Neuronal stem cell (in vitro differentiated cells): ENCODE measurements at places on chromosomes 11 and 22.

DNA sequence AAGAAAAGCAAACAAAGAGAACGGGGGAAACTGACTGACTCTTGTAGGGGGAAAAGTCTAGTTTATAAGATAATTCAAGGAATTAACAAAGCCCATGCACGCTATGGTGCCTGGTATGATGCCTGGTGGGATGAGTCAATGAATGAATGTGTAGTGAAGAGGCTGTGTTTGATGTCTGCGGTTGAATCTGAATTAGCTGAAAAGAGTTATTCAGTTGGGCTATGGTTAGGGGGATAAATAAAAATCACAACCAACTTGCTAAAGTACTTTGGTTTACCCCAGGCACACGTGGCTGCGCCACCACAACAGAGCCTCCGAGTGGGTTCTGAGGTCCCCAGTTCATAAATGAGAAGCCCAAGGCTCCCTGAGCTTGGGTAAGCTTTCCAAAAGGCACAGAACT, 369.3 kb upstream of the SYN3 start:
- DNase-seq = no peak

GRCh38 chr22:48864748-48865147, 962.9 kb downstream of the BRD1 start:
- no peak for DNase-seq

DNA sequence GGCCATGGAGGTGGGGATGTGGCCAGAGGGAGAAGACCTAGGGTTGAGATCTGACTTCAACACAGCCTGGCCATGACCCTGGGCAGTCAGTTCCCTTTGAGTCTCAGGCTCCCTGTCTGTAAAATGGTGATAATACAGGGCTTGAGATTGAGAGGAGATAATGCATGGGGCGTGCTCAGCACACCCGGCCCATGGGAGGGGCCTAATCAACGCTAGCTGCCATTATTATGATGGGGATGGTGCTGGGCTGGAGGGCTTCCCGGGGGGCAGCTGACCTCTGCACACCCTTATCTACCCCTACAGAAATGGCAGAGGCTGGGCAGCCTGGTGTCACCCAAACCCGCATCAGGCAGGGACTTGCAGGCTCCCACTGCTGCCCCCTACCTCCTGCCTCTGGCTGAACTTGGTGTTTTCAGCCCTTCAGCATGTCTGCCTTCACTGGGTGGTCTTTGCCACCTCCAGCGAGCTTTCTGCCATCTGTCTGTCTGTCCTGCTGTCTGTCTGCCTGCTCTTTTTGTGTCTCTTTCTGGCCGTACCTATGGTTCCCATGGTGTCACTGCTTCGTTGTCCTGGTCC, 84.5 kb downstream of the CACNA1I start:
- no peak for DNase-seq

GRCh38 chr22:33844273-33844672, 76.0 kb downstream of the LARGE1 start:
- DNase-seq = no peak

- DNase-seq = no peak
These were observed 89.5 kb upstream of the ISX start for GRCh38 chr22:34976474-34976873.

GRCh38 chr22:42560381-42560780, 6.6 kb downstream of the SERHL2 start:
- no peak for DNase-seq

DNA sequence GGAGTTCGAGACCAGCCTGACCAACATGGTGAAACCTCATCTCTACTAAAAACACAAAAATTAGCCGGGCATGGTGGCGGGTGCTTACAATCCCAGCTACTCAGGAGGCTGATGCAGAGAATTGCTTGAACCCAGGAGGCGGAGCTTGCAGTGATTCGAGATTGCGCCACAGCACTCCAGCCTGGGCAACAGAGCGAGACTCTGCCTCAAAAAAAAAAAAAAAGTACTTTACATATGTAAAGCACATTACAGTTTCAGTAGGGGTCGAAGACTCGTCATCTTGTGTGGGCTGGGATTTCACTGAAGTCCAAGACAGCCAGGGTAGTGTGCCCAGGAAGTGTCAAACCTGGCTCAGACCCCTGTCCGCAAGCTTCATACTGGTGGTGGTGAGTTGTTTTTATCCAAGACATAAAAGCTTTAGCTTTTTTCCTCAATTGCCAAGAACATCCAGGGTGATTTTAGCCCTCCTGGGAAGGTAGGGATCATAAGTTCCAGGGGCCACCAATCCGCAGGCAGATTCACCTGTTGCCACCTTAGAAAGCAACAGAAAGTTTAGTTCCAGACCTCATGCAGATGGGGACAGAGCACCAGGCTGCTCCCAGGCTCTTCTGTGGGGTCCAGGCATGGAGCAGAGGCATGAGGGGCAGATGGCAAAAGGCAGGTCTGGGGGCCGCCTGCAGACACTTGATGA, 21.6 kb upstream of the ADORA2A start:
- DNase-seq = no peak

GRCh38 chr11:132779497-132779896, 752.8 kb downstream of the OPCML start:
- DNase-seq = no peak

DNA sequence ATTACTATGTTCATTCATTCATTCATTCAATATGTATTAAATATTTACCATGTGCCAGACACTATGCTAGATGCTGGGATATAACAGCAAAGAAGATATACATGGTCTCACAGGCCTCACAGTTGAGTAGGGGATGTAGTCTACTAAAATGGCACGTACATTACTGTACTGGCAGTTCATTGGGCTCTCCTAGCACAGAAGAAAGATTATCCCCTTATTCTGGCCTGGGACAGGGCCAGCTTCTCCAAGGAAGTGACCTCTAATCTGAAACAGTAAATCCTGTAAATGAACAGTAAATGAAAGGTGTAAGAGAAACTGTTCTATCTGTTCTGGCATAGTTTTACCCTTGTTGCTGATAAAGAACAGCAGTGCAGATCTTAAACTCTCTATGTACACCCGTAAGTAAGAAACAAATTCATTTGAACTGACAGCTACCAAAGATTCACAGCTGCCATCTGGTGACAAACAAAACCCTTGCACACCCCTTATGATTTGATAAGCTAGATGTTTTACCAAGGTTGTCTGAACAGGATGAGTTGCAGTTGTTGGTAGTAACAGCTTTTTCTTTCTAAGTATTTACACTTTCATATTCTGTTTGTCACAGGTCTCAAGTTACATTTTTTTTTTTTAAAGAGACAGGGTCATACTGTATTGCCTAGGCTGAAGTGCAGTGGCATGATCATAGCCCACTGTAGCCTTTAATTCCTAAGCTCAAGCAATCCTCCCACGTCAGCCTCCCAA, 263.1 kb downstream of the TMEM135 start:
- DNase-seq = no peak

- no peak for DNase-seq
These were observed 71.9 kb downstream of the NFAM1 start for GRCh38 chr22:42360348-42360747.

DNA sequence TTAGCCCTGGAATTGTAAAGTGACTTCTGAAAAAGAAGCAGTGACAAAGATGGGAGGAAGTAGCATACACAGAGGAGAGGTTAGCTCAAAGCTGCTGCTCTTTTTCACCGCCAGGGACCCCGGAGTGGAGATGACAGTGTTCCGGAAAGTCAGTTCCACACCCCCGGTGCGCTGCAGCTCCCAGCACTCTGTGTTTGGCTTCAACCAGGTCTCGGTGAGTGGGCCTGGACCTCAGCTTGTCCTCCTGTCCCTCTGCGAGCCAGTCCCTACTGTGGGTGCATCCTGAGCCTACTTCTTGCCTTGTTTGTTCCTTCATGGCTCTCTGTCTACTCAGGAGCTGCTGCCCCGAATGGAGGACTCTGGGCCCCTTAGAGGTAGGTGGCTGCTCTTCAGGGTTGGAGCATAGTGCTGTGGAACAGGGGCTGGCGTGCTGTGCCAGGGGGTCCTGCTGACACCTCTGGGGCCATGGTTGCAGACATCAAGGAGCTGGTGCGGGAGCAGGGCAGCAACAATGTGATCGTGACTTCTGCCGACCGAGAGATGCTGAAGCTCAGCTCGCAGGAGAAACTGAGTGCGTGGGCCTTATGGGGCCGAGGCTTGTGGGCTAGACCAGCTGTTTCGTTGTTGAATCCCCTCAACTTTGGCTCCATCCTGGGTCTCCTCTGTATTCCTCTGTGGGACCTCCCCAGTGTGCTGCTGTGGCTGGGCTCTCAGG, 1.7 kb downstream of the PCNX3 start:
- no peak for DNase-seq

DNA sequence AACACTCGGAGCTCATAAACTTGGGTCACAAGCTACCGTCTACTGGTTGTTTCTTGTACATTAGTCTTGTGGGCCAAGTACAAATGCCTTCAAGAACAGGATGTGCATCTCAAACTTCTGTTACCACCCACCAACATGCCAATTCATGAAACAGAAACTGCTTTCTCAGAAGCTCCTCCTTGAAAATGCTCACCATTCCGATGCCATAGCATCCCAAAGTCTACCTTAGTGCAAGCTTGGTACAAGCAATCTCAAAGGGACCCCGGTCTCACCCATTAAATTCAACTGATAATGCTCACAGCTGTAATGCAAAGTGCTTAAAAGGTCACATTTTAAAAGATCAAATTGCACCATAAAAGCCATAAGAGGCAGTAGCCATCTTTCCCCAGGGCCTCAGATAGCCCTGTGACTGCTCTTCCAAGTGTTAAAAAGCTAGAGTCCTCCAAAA, 31.8 kb upstream of the CCDC34 start:
- no peak for DNase-seq

- no peak for DNase-seq
These were observed 20.9 kb downstream of the BDNF start for GRCh38 chr11:27679136-27680015.

GRCh38 chr11:70538641-70539359, 140.5 kb downstream of the CTTN start:
- no peak for DNase-seq

- no peak for DNase-seq
These were observed 52.5 kb upstream of the A4GALT start for GRCh38 chr22:42773167-42773566.

DNA sequence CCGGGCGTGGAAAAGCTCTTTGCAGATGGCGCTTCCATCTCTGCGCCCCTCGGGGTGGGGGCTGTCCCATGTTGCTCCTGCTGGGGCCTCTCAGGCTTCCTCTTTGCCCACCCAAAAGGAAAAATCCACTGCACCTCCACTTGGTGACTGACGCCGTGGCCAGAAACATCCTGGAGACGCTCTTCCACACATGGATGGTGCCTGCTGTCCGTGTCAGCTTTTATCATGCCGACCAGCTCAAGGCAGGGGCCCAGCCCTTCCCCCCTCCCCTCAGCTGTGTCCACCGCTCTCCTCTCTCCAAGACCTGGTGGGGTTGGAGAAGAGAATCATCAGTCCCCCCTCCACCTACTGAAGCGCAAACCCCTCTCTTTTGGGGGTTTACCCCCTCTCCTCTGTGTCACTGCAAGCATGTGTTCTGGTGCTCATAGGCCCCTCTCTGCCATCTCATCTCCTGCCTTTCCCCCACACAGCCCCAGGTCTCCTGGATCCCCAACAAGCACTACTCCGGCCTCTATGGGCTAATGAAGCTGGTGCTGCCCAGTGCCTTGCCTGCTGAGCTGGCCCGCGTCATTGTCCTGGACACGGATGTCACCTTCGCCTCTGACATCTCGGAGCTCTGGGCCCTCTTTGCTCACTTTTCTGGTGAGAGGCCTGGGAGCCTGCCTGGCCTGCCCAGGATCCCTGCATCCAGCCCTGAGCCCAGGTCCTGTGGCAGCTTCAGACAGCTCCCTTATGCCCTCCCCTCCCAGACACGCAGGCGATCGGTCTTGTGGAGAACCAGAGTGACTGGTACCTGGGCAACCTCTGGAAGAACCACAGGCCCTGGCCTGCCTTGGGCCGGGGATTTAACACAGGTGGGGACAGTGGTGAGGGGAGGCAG, 1.8 kb downstream of the LARGE2 start:
- no peak for DNase-seq

DNA sequence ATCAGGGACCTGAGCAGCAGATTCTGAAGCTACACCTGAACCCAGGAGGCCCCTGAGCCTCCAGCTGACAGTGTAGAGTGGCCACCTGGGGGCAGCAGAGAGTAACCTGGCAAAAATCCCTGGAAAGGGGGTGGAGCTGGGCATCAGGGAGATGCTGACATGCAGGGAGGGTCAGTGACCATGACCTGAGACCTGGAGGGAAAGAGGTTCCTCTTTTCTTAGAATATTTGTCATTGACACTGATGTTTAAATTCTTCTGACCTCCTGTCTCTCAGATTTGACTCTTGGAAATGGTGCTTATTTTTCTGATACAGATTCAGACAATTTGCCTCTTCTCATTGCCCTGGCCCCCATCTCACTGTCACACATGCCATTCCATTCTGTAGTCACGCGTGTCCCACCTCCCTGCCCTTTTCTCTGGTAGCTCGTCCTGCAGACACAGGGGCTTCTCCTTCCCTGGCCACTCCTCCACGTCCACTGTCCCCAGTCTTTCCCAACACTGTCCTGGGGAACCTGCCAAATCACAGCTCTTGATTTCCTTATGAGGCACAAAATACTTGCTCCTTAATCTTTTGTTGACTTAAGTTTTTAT, 117.2 kb upstream of the IGLL5 start:
- DNase-seq = peak; percentile 39

DNA sequence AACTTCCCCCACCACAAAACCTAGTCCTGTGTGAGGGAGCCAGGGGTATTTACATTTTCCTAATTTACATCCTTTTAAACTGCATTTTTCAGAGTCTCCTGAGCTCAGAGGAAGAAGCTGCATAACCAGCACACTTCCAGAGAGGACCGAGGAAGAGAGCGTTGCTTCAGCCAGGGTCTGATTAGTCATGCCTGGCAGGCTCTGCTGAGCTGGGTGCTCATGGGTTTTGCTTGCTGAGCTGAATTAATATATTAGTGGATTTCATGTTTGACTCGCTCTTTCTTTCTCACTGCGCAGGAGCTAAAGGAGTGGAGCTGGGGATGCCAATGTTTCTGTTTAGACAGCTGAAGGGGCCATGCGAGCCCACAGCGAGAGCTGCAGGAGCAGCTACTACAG, 539.3 kb upstream of the B3GAT1 start:
- DNase-seq = no peak

GRCh38 chr11:99148352-99148751, 127.6 kb downstream of the CNTN5 start:
- no peak for DNase-seq

GRCh38 chr22:28314959-28315358, 364.7 kb downstream of the TTC28 start:
- DNase-seq = no peak

GRCh38 chr11:117095284-117096161, 2.7 kb downstream of the SIK3 start:
- no peak for DNase-seq

DNA sequence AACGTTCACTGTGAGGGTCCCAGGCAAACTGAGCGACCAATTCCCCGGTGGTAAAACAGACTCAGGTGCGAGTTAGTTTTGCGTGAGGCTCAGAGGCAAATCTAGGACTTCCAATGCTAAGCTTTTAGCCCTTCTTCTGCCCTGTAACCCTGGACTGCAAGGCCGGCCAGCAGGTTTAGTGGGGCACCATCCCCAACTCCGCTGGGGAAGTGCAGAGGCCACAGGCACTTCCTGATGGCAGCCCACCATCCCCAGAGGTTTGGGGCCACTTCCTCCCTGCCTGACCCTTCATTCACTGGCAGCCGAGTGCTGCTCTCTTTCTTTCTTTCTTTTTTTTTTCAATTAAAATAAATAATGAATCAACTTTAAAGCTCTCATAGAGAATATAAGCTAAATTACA, 124.6 kb upstream of the B3GAT1 start:
- DNase-seq = no peak
